ENCODE measurements at places on chromosomes 6 and 20. TPM values are rescaled to one million over a fixed set of nuclear protein-coding genes. Genes with fewer than 3 reads are reported as not detected.

The DDRGK1 gene
- total RNA-seq = 70.6 TPM

The TNF gene
- total RNA-seq = 0.33 TPM

The UNC5CL gene
- 1.1 TPM for total RNA-seq

The CEP162 gene
- 12.4 TPM for total RNA-seq

The RUNX2 gene
- total RNA-seq = 4.3 TPM

The ULBP1 gene
- total RNA-seq = not detected

The SLC17A1 gene
- total RNA-seq = not detected

The BTN1A1 gene
- not detected for total RNA-seq

The LTA gene
- total RNA-seq = not detected

The TCF19 gene
- total RNA-seq = 4.6 TPM

The ADA gene
- total RNA-seq = 4.3 TPM

The C20orf141 gene
- not detected for total RNA-seq

The HEY2 gene
- 2.5 TPM for total RNA-seq

The SLC26A8 gene
- not detected for total RNA-seq

The FAM50B gene
- 9.6 TPM for total RNA-seq

The UNC93A gene
- not detected for total RNA-seq

The KIAA0408 gene
- 74.6 TPM for total RNA-seq

The CSE1L gene
- 43.9 TPM for total RNA-seq

The BFSP1 gene
- total RNA-seq = 1.6 TPM

The LY6G5C gene
- 0.99 TPM for total RNA-seq

The NNAT gene
- 82.8 TPM for total RNA-seq
